ENCODE measurements at places on chromosomes 3 and 15. TPM values are rescaled to one million over a fixed set of nuclear protein-coding genes. Genes with fewer than 3 reads are reported as not detected.

ZMYND10 gene
- 10.0 TPM for polyA plus RNA-seq

DNA sequence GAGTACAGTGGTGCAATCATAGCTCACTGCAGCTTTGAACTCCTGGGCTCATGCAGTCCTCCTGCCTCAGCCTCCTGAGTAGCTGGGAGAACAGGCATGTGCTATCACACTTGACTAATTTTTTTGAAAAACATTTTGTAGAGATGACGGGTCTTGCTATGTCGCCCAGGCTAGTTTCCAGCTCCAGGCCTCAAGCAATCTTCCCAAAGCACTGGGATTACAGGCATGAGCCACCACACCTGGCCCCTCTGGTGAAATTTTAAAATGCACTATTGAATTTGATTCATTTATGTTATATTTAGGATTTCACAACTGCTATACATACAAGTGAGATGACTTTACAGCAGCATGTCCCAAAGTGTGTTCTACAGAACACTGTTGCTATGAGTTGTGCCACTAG lies 50.8 kb upstream of the TPM1 start:
- DNase-seq: no peak

GRCh38 chr3:133745981-133746711 lies at the start of gene TF:
Gene TF (plus strand): TSS chr3:133746393. CDS start chr3:133746441, 48 bp downstream.
- DNase-seq: peak; percentile 33

GRCh38 chr3:172518929-172519640 lies 4.1 kb downstream of the TNFSF10 start:
- no peak for DNase-seq

GRCh38 chr3:61912158-61912557 lies 350.8 kb downstream of the PTPRG start:
- DNase-seq: no peak

DNA sequence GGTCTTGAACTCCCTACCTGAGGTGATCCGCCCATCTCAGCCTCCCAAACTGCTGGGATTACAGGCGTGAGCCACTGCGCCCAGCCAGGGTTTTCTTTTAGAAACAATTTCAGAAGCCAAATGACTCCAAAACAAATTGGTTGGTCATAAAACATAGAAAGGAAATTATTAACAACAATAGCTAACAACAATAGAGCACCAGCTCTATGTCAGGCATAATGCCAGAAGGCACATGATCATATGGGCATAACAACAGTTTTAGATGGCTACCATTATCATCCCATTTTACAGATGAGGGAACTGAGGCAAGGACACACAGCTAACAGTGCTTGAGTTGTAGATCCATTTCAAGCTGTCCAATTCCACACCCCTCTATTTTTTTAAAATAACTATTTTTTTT lies 22.2 kb upstream of the RAF1 start:
- no peak for DNase-seq

DNA sequence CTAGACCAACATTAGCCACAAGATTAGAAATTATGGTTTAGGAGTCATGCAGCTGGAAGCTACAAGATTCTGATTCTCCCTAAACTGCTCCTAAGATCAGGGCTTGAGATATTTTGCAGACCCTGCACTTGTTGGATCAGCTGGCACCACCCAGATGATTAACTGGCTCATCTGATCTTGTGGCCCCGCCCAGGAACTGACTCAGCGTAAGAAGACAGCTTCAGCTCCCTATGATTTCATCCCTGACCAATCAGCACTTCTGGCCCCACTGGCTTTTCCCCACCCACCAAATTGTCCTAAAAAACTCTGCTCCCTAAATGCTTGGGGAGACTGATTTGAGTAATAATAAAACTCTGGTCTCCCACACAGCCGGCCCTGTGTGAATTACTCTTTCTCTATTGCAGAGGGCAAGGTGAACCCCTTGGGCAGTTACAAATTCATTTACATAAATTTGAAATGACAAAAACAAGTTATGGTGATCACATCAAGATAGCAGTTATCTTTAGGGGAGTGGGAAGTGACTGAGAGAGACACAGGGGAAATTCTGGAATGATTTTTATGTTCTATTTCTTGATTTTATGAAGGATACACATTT lies 76.5 kb downstream of the CD200R1L start:
- no peak for DNase-seq

DNA sequence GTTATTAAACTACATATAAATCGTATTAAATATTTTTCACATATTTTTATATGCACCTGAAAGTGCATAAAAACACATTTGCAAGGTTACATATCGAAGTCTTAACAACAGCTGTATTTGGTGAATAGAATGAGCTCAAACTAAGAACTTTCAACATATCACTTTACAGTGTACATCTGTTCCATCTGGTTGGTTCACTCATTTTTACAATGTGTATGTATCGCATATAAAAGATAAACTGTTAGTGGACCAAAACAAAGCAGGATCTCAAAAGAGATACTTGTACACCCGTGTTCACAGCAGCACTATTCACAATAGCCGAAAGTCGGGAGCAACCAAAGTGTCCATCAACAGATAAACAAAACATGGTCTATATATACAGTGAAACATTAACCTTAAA lies 55.8 kb downstream of the TBL1XR1 start:
- DNase-seq: no peak

- no peak for DNase-seq
Measured at GRCh38 chr3:152328841-152329240, 60.1 kb downstream of the MBNL1 start.

DNA sequence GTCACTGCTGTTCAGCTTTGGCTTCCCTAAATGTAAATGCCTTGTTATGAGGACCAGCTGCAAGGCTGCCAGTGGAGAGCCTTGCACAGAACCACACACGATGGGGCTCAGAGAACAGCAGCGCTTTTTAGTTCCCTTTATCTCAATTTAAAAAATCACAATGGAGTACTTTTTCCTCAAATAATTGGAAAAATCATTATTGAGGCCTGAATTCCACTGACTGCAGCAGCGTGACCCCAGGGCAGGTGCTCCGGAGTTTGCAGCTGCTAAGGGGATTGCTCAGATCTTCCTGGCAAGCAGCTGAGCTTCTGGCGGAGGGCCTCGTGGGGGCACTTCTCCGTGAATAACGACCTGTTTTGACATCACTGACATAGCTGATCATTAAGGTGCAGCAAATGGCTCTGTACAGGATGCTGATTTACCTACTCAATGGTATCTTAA lies 245.6 kb upstream of the TRIM42 start:
- no peak for DNase-seq

DNA sequence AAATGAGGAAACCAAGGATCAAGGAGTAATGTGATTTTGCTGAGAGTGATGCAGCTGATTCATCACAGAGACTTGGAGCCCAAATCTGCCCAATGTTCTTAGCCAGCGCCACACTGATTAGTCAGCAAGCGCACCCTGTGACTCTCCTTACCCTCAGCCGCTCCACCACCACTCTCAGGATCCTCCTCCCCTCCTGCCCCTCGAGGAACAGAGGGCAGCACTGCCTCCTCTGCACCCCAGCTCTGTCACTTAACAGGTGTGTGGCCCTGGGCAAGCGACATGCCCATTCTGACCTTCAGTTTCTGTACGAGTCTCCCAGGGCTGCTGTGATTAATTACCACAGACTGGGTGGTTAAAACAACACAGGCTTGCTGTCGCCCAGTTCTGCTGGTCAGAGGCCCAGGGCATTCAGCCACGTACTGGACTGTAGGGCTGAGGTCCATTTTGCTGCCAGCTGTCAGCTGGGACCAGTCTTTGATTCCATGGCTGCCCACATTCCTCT lies 36.1 kb upstream of the HRH1 start:
- no peak for DNase-seq

DNA sequence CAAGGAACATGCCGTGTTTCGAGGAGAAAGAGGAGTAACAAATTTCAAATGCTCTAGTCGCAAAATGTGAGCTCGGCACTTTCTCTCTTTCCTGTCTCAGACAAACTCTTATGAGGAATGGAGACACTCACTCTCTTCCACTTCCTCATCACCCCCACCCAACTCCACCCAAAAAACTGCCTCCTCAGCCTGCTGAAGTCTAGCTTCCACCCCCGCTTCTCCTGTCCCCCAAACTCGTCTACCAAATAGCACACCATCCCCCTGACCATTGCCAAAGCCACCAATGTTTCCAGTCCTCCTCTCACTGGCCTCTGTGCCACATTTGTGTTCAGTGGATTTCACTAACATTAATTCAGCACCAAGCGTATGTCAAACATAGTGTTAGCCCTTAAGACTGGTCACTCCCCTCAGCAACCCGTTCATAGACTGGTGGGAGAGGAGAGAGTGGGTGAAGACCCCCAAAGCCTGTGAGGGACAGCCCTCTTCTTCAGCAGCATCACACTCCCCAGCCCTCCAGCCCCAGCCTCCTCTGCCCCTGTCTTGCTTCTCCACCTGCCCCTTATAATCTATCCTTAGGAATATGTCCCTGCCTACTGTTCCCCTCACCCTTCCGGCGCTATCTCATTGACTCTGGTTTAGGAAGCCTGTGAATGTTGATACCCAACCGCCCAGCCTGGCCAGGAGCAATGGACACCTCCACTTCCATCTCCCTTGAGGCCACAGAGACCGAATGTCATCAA lies 77.3 kb downstream of the FAM174B start:
- DNase-seq: peak; percentile 9

- DNase-seq: no peak
Measured at GRCh38 chr3:156412600-156412999, 142.3 kb downstream of the SSR3 start.

P3H2 gene
- polyA plus RNA-seq: 57.2 TPM

FRMD5 gene
- 0.32 TPM for polyA plus RNA-seq
